T follicular helper cell (primary cell): ENCODE measurements at places on chromosomes 5 and 9.

DNA sequence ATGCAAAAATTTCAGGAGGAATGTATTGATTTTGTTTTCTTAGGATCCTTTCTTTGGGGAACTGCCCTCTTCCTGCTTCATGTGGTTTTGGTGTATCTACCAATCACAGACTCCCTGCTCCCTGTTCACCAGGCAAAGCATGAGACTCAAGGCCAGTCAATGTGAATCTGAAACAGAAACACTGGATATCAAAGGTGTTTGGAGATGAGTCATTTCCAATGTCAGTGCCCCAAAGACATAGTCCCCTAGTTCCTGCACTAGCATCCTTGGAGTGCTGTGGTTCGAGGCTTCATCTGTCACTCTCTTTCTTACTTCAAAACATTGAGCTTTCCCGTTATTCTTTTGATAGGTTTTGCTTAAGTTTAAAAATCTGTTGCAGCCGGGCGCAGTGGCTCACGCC, 8.1 kb downstream of the PPP3R2 start:
- DNase-seq, result no peak

- DNase-seq, result no peak
These were observed 7.2 kb downstream of the ZNF354B start for GRCh38 chr5:178866946-178867345.

GRCh38 chr5:68317646-68318045, 102.1 kb downstream of the PIK3R1 start:
- no peak for DNase-seq

DNA sequence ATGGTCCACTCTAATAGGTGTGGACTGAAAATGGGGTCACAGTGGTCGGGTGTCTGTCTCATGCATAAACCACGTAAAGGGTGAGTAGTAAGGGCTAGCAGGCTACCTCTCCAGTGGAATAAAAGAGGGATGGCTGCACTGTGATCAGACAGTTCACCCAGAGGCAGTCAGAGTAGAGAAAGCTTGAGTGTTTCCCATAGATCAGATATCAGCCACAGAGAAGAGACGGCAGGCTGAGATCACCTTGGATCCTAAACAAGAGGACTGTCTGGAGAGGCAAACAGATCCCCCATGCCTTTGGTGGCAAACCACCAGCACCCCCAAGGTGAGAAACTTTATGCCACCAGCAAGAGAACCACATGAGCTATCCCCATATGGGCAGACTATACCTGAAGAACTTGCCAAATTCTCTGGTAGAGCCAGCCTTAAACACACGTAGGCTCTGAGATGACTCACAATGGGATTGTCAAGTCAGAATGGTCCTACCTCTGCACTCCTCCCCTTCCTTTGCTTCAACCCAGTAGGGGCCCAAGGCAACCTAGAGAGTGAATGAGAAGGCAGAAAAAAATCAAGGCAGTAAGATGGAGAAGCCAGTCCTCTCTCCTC, 205.2 kb upstream of the MAP3K1 start:
- DNase-seq, result no peak

DNA sequence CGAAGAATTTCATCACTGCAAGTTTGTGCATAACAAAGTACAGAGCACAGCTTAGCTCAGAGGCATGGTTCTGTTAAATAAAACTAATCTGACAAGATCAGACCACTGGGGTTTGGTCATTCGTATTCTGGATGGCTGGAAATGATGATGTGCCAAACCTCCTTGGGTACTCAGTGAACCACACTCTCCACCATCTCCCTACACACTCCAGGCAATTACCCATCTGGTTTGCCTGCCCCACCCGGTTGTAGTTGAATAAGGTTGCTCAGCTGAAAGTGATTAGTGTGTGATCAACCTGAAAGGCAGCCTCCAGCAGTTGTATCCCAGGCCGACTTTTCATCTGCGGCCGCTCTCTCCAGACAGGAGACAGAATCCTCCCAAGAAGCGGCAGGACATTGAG, 371.4 kb downstream of the TLE1 start:
- no peak for DNase-seq

DNA sequence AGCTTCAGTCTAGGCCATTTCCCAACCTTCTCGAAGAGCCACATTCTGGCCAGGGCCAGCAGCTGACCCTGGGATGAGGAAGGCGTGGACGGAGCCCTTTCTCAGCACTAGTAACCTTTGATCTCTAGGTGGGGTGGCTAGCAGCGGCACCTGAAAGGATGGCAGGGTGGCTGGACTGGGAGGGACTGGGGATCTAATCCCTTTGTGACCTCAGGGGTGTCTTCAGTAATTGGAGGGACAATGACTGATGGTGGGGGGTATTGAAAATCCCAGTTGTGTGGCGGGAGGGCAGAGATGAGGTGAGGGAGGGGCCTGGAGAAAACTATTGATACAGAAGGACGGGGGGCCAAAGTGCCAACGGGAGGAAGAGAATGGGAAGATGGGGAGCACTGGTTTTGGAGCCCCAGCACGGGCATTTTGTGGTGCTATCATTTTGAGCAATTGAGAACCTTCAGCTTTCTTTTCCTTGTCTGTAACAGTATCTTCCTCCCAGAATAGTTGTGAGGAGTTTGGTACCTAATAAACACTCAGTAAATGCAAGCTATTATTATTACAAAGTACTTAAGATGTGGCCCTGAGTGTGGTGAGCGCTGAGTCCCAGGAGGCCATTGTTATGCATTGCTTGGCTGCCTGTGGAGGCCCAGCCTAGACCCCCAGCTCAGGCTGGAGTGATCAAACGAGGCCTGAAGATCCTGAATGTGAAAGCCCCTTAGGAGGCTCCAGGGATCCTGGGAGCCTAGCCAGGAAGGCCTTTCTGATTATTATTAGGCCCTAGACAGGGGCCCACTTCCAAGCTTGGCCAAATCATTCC, 37.3 kb upstream of the UBE2D2 start:
- no peak for DNase-seq

- DNase-seq, result no peak
These were observed 59.7 kb downstream of the MFAP3 start for GRCh38 chr5:154098465-154098864.

DNA sequence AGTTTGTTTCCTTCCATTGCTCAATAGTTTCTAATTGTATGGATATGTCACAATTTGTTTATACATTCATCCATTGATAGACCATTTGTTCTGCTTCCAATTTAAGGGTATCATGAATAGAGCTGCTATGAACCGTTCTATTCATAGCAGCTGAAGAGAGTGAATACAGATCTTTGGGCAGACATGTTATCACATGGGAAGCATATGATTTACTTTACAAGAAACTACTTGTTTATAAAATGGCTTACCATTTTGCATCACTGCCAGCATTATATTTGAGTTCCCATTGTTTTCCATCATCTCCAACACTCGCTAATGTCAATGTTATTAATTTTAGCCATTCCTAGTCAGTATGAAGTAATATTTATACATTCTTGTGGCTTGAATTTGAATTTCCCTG, 549.0 kb downstream of the MAT2B start:
- DNase-seq, result no peak

- DNase-seq, result no peak
These were observed 126.1 kb downstream of the ESM1 start for GRCh38 chr5:54859316-54859715.

- DNase-seq, result no peak
These were observed 75.8 kb downstream of the INSYN2B start for GRCh38 chr5:169904508-169904907.

DNA sequence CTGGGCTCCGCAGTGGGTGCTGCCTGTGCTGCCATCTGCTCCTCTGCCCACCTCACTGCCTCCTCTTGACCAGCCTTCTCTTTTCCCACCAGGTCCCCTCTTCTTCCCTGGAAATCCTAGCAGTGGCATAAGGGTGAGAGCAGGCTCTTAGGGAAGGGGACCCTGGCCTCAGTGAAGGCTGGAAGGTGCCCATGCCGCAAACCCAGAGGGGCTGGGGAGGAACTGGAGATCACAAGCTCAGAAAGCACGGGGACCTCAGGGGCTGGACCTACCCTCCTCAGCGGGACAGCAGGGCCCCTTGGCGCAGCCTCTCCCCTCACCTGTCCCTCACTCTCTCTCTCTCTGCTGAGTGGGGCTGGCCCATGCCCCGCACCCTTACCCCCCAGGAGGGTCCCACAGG, 144.4 kb upstream of the IRX2 start:
- no peak for DNase-seq

DNA sequence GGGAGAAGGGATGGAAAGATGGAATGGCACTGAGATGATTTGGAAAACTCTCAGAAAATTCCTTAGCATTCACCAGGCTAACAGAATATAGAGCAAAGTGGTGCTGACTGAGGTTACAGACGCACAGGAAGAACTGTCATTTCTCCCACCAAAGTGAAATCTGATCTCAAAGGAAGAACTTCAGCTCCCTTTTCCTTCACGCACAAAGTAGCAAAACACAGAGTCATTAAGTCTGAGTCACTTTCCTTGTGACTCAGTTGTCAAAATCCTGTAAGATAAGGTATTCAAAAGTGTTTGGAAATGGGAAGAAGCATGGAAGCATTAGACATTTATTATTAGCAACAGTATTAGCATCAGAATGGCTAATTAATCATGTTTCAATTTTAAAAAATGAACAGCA, 11.7 kb downstream of the MPDZ start:
- DNase-seq, result no peak

DNA sequence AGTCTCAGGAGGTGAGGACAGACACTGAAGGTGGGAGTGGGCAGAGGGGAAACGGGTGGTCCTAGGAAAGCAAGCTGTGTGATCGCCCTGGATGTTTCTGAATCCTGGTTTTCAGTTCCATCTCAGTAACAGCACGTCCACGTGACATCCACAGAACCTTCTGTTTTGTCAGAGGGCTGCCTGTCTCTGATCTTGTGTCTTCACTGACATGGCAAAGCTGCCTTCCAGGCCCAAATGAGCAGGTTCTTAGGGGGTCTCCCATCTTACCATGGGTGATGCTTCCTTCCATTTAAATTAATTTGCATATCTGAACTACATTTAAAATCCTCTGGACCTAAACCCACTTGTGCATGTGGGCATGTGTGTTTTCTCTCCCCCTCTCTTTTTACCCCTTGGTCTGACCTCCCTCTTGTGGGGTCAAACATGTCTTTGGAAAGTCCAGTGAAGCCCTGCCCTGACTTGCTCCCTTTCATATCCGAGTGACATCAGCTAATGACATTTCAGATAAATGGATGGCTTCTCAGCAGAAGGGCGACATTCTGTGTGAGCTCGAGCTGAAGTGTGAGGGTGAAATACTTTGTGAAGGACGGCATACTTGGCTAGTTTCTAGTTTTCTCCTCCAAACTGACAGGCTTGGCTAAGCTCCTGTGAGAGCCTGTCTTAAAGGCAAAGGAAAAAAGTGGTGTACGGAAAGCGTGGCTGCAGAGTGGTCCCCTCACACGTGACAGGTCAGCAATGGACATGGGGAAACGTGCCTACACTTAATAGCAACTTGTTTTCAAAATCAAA, 204.8 kb upstream of the S1PR3 start:
- no peak for DNase-seq
